Endodermal cell (in vitro differentiated cells): ENCODE measurements at places on chromosomes 1 and 21. TPM values are rescaled to one million over a fixed set of nuclear protein-coding genes. Genes with fewer than 3 reads are reported as not detected.

DNA sequence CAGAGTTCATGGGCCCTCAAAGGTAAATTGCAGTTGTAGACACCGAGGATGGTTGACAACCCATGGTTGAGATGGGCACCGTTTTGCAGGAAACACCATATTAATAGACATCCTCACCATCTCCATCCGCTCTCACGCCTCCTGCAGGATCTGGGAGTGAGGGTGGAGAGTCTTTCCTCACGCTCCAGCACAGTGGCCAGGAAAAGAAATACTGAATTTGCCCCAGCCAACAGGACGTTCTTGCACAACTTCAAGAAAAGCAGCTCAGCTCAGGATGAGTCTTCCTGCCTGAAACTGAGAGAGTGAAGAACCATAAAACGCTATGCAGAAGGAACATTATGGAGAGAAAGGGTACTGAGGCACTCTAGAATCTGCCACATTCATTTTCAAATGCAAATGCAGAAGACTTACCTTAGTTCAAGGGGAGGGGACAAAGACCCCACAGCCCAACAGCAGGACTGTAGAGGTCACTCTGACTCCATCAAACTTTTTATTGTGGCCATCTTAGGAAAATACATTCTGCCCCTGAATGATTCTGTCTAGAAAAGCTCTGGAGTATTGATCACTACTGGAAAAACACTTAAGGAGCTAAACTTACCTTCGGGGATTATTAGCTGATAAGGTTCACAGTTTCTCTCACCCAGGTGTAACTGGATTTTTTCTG lies 9.3 kb downstream of the SLAMF8 start:
- no peak for DNase-seq
- no peak overlapping the region for H3K27ac ChIP-seq
- peaks cover 17% of the 10 kb centered on the region for H3K4me1 ChIP-seq
- peaks cover 42% of the 10 kb centered on the region for H3K27me3 ChIP-seq
- no peak overlapping the region for H3K4me3 ChIP-seq

Gene KIRREL1
- total RNA-seq: 26.5 to 42.8 TPM (median 26.5 TPM) in 3 replicates

GRCh38 chr1:109974191-109974590 lies 10.4 kb upstream of the AHCYL1 start:
- H3K36me3 ChIP-seq: no peaks in the 10 kb centered on the region
- H3K27me3 ChIP-seq: no peaks in the 10 kb centered on the region
- H3K4me1 ChIP-seq: no peaks in the 10 kb centered on the region
- no peak overlapping the region for H3K27ac ChIP-seq

Gene ERVH48-1
- 176 and 186 TPM in 2 replicates for total RNA-seq

Gene SPRR2A
- total RNA-seq: not detected in 3 replicates

Gene LCE1A
- total RNA-seq: not detected in 3 replicates

DNA sequence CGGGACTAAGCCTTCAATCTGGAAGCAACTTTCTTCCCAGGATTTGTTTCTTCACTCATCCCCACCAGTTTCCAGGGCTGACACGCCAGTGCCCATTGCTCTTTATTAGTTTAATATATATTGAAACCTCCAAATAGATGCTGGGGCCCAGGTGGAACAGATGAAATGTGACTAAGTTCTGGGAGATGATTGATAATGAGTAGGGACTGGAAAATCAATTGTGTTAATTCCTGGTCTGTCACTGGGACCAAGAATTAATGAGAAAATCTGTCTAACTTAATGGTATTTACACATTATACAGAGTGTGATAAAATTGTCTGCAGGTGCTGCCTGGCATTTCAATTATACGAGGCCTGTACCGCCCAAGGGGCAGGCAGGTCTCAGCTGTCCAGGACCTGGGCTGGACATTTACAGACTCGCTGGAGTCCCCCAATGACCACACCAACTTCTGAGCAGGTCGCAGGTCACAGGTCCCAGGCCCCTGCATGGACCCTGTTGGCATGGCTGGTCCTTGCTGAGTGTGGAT lies 35.8 kb downstream of the UBIAD1 start:
- DNase-seq: no peak
- no peak overlapping the region for H3K27ac ChIP-seq
- no peaks in the 10 kb centered on the region for H3K27me3 ChIP-seq
- H3K4me1 ChIP-seq: peaks cover 9% of the 10 kb centered on the region
- H3K36me3 ChIP-seq: no peaks in the 10 kb centered on the region

Gene OLIG2
- not detected in 3 replicates for total RNA-seq

GRCh38 chr1:92273039-92273438 lies 25.7 kb downstream of the GLMN start:
- no peak for DNase-seq
- H3K27ac ChIP-seq: no peak overlapping the region
- no peaks in the 10 kb centered on the region for H3K27me3 ChIP-seq
- no peak overlapping the region for H3K4me3 ChIP-seq

Gene MRPS14
- 23.5 to 34.4 TPM (median 30.9 TPM) in 3 replicates for total RNA-seq

Gene GPATCH4
- 33.3 and 34.4 TPM in 2 replicates for total RNA-seq

GRCh38 chr1:175192630-175193526 lies at the start of gene KIAA0040:
TSS of gene KIAA0040 (minus strand) at chr1:175192776. CDS start at chr1:175161013, 31,763 bp downstream.
- no peak within 1 kb of the TSS for H3K27ac ChIP-seq
- peak within 1 kb of the TSS; percentile 94 for H3K4me3 ChIP-seq
- no peaks in the 10 kb centered on the region for H3K36me3 ChIP-seq
- peaks cover 31% of the 10 kb centered on the region for H3K27me3 ChIP-seq

Gene PFKL
- 181 and 195 TPM in 2 replicates for total RNA-seq

Gene GUCA2B
- not detected in 2 replicates for total RNA-seq

DNA sequence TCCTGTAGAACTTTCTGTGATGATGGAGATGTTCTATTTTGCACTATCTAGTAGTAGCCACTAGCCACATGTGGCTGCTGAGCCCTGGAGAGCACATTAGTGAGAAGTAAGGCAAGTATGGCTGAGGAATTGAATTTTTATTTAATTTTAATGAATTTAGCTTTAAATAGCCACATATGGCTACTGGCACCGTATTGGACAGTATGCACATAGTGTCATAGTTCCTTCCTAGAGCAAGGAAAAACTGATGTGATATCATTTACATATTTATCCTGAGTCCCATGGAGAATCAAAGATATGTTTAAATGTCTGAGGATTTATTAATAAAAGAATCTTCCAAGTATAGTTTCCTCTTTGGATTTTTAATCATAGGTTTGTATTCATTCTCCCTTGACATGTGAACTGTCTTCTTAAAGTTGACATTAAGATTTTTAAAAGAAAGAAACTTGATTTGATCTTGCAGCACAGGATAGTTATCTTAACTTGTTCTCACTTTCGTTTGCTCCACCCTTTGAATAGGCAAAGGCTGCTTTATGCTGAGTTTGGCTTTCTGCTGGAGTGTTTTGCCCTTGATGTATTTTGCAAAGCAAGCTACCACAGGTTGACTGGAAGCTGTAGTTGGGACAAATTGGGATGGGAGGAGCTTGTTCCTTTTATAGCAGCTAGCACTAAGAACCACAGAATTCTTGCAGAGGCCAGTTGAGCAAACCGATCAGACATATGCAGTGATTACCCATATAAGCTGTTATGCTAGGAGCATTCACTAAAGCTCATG lies 129.7 kb downstream of the VPS13D start:
- H3K4me1 ChIP-seq: peaks cover 10% of the 10 kb centered on the region
- DNase-seq: no peak
- no peak overlapping the region for H3K27ac ChIP-seq
- H3K27me3 ChIP-seq: no peaks in the 10 kb centered on the region
- H3K36me3 ChIP-seq: peaks cover 59% of the 10 kb centered on the region

Gene LDLRAD1
- not detected in 3 replicates for total RNA-seq

DNA sequence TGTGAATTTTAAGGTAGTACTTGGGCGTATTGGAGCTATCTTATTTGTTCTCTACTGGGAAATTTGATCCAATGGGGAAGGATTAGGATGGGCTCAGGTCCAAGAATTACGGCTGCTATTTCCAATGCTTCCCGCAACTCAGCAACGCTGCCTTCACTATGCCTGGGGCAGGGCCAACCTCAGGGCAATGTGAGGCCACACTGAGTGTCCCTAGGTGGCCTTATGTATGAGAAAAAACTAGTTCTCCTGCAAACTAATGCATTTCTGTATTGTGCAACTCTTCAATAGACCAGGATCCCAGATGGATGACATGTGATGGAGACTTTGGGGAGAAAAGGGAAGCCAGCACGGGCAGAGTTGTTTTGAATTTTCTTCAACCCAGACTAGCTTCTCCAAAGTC lies 168.1 kb downstream of the DUSP10 start:
- no peaks in the 10 kb centered on the region for H3K36me3 ChIP-seq
- no peak overlapping the region for H3K4me3 ChIP-seq
- H3K27me3 ChIP-seq: no peaks in the 10 kb centered on the region
- H3K27ac ChIP-seq: no peak overlapping the region
- no peaks in the 10 kb centered on the region for H3K4me1 ChIP-seq
- no peak for DNase-seq

Gene TPRG1L
- total RNA-seq: 50.4 and 52.7 TPM in 2 replicates

GRCh38 chr1:90417126-90417525 lies 300.0 kb downstream of the BARHL2 start:
- DNase-seq: no peak
- no peak overlapping the region for H3K4me3 ChIP-seq
- H3K4me1 ChIP-seq: no peaks in the 10 kb centered on the region
- H3K36me3 ChIP-seq: no peaks in the 10 kb centered on the region

Gene NDUFV3
- total RNA-seq: 25.8 TPM in 2 replicates

DNA sequence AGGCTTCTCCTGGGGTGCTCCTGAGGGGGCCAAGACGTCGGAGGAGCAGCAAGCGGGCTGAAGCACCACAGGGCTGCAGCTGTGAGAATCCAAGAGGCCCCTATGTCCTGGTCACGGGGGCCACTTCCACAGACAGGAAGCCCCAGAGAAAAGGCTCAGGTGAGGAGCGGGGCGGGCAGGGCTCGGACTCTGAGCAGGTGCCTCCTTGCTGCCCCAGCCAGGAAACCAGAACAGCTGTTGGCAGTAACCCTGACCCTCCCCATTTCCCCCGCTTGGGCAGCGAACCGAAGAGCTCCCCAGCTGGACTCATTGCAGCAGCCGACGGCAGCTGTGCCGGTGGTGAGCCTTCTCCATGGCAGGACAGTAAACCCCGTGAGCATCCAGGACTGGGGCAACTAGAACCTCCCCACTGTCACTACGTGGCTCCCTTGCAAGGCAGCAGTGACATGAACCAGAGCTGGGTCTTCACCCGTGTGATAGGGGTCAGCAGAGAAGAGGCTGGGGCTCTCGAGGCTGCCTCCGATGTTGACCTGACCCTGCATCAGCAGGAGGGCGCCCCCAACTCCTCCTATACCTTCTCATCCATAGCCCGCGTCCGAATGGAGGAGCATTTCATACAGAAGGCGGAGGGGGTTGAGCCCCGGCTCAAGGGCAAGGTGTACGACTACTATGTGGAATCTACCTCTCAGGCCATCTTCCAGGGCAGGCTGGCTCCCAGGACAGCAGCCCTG lies 625 bp downstream of the KLHDC7A start:
- DNase-seq: peak; percentile 63
- peak overlapping the region; percentile 55 for H3K27ac ChIP-seq
- H3K4me1 ChIP-seq: peaks cover 14% of the 10 kb centered on the region
- peak overlapping the region; percentile 63 for H3K4me3 ChIP-seq

Gene KRTAP22-1
- total RNA-seq: not detected in 3 replicates

Gene CHD5
- 0.25 and 0.40 TPM in 2 replicates for total RNA-seq

GRCh38 chr1:213724640-213725536 lies 262.9 kb upstream of the PROX1 start:
- H3K4me1 ChIP-seq: no peaks in the 10 kb centered on the region
- DNase-seq: no peak
- H3K4me3 ChIP-seq: no peak overlapping the region
- H3K36me3 ChIP-seq: no peaks in the 10 kb centered on the region

GRCh38 chr1:227540170-227541098 lies 22.9 kb upstream of the ZNF678 start:
- DNase-seq: no peak
- H3K4me1 ChIP-seq: no peaks in the 10 kb centered on the region
- no peaks in the 10 kb centered on the region for H3K36me3 ChIP-seq
- peaks cover 9% of the 10 kb centered on the region for H3K27me3 ChIP-seq
- H3K27ac ChIP-seq: no peak overlapping the region

DNA sequence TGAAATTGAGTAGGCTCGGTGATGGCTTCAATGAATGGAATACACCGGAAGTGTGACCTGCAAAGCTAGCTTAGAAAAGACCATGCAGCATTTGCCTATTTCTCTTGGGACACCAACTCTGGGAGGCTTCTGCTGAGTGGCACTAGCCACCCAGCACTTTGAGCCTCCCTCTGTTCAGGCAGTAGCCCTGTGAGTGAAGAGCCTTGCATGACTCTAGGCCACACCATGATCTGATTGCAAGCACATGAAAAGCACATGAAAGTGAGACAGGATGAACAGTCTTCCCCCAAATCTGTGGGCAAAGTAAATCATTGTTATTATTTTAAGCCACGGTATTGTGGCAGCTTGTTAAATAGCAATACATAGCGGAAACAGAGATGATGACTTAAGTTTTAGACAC lies 2.8 kb downstream of the CD48 start:
- no peak overlapping the region for H3K27ac ChIP-seq
- H3K4me3 ChIP-seq: no peak overlapping the region
- peaks cover 7% of the 10 kb centered on the region for H3K27me3 ChIP-seq
- DNase-seq: no peak

Gene AADACL4
- not detected in 3 replicates for total RNA-seq

DNA sequence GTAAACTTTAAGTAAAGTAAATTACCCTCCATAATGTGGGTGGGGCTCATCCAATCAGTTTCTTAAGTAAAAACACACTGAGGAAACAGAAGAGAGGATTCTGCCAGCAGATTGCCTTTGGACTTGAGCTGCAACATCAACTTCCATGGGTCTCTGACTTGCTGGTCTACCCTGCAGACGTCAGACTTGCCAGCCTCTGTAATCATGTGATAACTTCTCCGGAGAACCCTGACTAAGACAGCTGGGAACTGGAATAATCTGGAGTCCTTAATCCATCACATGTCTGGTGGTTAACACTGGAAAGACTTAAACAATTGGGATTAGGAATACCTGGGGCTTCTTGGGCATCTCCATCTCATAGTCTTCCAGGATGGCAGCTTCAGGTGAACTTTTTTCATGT lies 13.2 kb upstream of the CEP350 start:
- DNase-seq: no peak
- H3K27ac ChIP-seq: no peak overlapping the region
- peaks cover 4% of the 10 kb centered on the region for H3K4me1 ChIP-seq

DNA sequence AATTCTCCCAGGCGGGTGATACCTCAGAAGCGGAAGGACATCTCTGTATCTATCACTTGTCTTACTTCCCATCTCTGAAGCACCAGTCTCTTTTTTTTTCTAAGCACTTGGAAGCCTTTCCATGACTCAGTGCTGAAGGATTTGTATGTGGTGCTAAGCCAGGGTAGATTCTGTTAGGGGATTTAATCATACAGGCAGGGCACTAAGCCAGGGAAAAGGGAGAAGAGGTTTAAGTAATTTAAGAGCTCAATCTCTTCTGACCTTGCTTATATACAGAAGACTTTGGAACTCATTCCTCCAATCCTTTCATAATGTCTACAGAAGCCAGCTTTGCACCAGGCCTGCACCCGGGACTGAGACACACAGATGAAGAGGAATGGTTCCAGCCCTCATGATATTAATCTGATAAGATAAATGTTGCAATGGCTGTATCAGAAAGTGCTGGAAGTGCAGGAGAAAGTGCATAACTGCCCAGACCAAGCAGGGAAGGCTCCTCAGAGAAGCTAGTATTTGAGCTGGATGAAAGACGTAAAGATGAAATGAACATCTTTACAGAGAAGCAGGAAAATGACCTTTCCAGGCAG lies 11.0 kb downstream of the FAM163A start:
- no peak overlapping the region for H3K27ac ChIP-seq
- no peaks in the 10 kb centered on the region for H3K36me3 ChIP-seq
- peaks cover 5% of the 10 kb centered on the region for H3K27me3 ChIP-seq
- no peak overlapping the region for H3K4me3 ChIP-seq
